Stimulated activated CD8-positive, alpha-beta memory T cell treated with anti-CD3 and anti-CD28 coated beads, Interleukin-2, amount 100 ng/mL, for 1 hour (primary cell): ENCODE measurements at places on chromosomes 6 and 20.

- DNase-seq, result no peak
Measured at GRCh38 chr6:22271081-22271480, 25.8 kb downstream of the PRL start.

DNA sequence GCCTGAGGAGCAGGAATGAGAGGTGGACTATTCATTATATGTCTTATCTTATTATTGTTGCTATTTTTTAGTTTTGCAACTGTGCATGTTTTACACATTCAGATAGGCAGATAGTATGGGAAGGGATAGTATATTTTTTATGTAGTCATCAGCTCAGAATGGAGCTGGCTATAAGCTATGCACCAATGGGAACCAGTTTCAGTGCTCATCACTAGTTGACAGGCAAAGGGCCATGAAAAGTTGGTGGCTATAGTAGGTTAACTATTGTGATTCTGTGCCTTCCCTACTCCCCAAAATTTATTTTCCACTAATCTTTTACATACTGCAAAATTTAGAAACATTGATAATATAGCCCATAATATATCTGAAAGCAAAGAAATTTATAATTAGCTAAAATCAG lies 5.3 kb upstream of the UBD start:
- DNase-seq, result no peak

- DNase-seq, result no peak
Measured at GRCh38 chr6:5567352-5567751, 306.0 kb downstream of the FARS2 start.

- DNase-seq, result no peak
Measured at GRCh38 chr6:122077603-122078002, 321.8 kb upstream of the HSF2 start.

GRCh38 chr6:114194362-114195026 lies 148.3 kb downstream of the HS3ST5 start:
- no peak for DNase-seq

GRCh38 chr6:4675121-4675520 lies 101.1 kb upstream of the CDYL start:
- DNase-seq, result no peak

- no peak for DNase-seq
Measured at GRCh38 chr6:144593392-144593791, 308.3 kb downstream of the UTRN start.

GRCh38 chr6:170294298-170294730 lies 3.4 kb upstream of the DLL1 start:
- no peak for DNase-seq

- peak; percentile 16 for DNase-seq
Measured at GRCh38 chr6:39934131-39934757, at the start of gene MOCS1. TSS of gene MOCS1 (minus strand) at chr6:39934462. CDS start at chr6:39934417, 45 bp downstream.

GRCh38 chr6:43178951-43179830 lies 2.8 kb upstream of the CUL9 start:
- DNase-seq, result no peak

- no peak for DNase-seq
Measured at GRCh38 chr6:84779380-84779779, 15.0 kb upstream of the TBX18 start.

- no peak for DNase-seq
Measured at GRCh38 chr20:43530321-43531090, 23.0 kb downstream of the L3MBTL1 start.
